DMS153 (cell line): ENCODE measurements at places on chromosomes 13 and 19.
A peak's percentile ranks its signal among the peaks of the same experiment; 100 is the strongest.

DNA sequence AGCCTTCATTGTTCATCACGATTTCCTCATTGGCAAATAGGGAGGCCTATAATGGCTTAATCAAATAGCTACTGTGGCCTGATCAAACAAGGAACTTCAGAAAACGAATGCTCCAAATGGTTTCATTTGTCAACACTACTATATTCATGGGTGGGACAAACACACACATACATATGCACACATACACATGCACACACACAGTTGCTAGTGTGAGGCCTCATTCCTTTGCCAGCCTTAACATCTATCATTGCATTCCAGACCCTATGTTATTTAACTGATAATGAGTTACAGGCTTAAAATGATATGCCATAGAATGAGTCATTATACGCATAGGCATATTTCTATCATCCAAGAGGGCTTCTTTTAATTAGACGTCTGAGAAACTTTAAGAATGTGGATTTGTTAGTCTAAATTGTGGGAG, 140.2 kb downstream of the KLF5 start:
- DNase-seq, result peak; percentile 75

- DNase-seq, result no peak
These were observed 21.7 kb downstream of the KCTD15 start for GRCh38 chr19:33818411-33818810.

DNA sequence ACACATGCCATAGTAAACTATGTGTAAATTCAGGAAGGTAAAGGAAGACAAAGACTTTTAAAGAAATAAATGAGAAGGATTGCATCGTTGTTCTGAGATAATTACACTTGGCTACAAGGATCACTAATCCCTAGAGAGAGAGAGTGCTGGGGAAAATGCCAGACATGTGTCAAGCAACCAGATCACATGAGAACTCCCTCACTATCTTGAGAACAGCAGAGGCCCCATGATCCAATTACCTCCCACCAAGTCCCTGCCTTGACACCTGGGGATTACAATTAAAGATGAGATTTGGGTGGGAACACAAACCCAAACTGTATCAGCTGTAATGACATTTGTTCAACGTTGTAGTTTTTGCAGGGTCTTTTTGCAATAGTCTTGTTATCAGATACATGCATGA, 1600.9 kb upstream of the MIR17HG start:
- DNase-seq, result no peak

- no peak for DNase-seq
These were observed 3.9 kb downstream of the RANBP3 start for GRCh38 chr19:5973867-5974635.

DNA sequence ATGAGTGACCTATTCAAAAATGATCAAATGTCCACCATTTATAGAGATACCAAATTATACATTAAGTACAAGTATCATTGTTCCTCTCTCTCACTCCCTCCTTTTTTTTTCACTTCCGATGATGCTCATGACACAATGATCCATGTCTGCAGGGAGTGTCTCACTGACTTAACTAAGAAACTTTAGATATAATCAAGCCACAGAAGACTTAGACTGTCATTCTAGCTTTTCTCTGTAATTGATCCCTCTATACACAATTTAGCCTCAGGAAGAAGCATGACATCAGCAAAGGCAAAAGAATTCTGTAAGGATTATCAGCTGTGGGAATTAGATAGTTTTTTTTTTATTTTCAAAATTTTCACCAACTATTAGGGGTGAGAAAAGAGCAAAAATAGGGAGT, 734.9 kb upstream of the PCDH9 start:
- no peak for DNase-seq

DNA sequence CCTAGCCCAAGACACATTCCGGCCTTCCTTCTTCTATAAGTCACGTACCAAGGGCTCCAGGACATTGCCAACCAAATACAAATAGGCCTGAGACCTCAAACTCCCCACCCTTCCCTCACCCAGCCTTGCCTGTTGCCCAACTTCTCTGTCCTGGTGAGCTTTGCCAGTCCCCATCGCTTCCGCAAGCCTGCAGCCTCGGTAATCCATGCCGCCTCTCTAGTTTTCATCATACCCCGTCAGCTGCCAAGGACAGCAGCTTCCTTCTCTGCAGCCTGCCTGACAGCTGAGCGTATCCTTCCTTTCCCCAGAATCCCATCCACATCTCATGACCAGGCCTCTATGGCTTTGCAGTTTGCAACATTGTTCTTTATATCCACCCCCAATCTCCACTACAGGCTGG, 36.6 kb upstream of the POMP start:
- DNase-seq, result no peak

DNA sequence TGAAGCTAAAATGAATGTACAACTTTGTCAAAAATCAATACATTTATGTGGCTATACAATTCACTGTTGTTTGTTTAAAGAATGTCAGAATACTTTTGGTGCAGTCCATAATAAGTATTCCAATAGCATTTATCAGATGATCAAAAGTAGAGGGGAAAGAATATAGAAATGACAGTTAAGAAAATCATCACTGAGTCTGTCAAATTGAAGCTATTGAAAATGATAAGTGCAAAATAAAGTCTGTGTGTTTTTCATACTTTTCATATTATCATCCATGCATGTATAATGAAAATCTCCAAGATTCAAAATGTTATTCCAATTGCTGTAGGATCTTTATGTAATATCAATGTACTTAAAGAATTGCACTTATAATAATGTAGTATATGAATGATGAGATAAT, 93.3 kb upstream of the ATXN8OS start:
- no peak for DNase-seq

DNA sequence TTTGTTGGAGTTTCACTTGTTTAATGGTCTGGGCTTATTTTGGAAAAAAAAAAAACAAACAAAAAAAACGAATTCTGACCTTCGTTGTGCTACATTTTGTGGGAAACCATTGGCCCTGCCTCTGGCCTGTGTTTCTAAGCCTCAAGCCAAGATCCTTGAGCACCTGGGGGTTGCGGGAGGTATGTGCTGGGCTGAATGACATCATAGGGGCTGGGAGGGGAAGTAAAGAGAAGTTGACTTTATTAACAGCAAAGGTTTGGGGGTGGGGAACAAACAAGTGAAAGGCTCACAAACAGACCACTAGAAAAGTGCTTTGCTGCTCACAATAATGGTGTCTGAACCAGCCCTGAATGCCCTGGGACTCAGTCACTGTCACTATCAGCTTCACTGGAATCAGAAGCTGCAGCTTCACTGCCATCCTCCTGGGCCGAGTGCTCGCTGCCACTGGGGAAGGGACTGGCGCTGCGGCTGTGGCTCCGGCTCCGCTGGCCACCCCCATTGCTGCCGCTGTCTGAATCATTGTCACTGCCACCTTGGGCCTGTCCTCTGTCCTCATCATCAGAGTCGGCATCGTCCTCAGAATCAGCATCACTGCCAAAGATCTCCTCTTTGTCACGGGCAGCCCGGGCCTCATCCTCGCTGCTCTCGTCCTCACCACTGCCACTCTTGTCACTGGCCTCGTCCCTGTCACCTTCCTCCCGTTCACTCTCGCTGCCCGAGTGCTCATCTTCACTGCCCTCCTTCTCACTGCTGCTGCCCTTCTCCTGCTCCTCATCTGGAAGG, 5.1 kb downstream of the PAF1 start:
- no peak for DNase-seq

DNA sequence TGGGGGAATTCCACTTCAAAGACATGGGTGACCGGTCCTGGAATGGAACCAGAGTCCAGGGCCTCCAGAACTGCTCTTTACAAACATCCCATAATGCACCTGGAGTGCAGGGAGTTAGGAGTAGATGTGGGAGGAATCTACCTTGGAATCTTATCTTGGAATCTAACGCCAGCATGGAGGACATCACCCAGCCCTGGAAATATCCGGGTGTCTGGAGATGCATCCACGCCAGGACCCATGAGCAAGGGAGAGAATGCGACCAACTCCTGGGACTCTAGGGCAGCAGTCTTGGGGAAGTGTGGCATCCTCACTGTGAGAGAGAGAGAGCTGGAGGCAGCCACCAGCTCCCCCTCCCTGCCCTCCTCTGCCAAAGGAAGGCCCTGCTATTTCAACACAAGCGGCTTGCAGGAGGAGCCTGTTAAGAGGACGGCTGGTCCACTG, 211.8 kb downstream of the UQCRFS1 start:
- DNase-seq, result no peak

DNA sequence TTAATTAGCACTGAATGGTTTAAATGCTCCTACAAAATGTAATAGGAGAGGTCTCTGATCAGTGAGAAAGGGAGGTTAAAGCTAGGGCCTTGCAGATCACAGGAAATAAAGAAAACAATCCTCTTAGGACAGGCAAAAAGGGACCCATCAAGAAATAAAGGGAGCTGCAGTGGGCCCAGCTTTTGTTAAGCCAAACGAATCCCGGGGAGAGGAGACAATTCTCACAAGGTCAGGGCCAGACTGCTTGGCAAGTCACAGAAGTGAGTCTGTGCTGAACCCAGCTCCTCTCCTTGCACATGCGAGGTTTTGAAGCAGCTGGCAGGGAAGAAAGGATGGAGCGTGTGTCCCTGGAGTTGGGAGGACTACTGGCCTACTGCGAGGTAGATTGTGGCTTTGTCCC, 285.8 kb downstream of the COG6 start:
- DNase-seq, result no peak

DNA sequence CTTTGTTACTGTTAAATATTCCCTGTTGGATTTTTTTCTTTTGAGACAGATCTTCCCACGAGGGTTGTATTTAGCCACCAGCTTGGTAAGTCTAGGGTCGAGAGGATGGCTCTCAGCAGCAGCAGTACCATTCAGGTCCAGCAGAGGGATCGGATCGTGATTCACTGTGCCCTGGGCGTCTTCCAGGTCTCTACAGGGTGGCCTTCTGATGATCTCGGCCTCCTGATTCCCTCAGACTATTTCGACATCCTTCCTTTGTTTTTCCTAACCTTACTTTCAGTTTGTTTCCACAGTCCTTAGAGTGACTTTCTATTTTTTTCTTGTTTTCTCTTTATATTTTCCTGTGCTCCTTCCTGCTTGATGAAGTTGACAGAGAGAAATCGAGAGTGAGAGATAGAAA, 1436.9 kb downstream of the UQCRFS1 start:
- DNase-seq, result no peak

DNA sequence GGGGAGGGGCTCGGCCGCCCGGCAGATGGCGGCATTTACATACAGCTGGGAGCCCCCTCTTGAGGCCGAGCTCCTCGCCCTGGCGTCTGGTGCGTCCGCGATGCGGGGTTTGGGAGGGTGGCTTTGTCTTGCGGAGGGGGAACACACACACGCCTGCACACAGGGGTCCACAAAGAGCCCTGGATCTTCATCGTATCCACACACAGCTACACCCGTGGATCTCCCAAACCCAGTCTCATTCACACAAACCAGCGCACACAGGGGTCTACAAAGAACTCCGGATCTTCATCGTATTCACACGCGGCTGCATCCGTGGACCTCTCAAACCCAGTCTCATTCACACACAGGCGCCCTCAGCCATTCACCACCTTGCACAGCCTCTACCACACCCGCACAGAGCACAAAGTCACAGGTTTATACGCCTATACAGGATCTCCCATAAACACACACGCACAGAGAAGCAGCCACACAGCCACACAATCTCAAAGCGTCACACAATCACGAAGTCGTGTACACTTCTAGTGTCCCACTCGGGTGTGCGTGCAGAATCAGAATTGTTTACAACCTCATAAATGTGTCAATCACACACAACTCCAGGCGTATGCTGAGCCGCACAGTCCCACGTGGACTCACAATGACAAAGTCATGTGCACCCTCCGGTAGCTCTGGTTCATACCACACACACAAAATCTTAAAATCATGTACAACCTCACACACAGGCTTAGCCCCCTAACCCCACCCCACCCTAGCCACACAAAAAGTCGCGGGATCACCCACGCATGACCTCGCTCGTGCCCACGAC, 550 bp upstream of the DLL3 start:
- peak; percentile 87 for DNase-seq

DNA sequence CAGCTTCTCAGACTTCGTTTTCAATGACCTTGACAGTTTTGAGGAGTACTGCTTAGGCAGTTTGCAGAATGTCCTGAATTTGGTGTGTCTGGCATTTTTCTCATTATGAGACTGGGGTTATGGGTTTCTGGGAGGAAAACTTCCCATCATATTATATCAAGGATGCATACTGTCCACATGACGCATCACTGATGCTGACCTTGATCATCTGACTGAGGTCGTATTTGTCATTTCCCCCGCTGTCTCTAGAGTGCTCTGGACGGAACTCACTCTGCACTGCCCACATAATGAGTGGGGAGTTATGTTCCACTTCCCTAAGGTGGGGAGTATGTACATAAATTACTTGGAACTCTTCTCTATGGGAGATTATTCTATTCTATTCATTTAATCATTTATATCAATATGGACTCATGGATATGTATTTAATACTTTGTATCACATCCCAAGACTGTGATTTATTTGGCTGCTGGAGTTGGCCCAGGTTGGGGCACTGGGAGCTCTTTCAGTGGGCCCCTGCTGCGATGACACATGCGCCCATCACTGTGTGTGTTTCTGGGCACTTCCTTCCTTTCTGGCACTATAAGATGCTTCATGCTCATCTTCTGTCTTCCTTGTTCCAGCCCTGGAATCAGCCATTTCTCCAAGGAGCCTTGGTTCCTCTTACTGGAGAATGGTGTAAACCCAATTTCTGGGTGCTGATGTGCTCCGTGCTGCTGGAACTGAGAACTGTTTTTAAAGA, 138.6 kb downstream of the MIPEP start:
- DNase-seq, result no peak

DNA sequence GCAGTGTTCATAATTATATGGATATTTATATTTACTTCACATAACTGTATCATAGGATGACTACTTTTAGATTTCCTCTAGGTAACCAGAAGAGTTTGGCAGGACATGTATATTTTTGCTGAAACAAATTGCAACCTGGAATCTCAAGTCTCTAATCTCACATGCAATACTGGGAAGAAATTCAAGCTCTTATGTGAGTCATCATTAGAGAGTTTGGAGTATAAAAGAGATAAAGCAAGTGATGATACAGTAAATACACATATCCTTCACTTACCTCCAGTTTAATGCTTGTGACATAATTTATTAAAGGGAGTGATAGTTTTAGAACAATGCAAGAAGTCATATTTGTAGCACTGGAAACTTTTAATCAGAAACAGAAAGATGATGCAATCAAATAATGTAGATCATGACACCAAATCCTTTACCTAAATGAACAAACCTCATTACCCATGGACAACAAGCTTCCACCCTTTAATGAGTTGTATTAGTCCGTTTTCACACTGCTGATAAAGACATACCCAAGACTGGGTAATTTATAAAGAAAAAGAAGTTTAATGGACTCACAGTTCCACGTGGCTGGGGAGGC, 15.8 kb upstream of the OR7A17 start:
- DNase-seq, result no peak

- peak; percentile 33 for DNase-seq
These were observed 79.9 kb upstream of the GSX1 start for GRCh38 chr13:27712421-27712820.

DNA sequence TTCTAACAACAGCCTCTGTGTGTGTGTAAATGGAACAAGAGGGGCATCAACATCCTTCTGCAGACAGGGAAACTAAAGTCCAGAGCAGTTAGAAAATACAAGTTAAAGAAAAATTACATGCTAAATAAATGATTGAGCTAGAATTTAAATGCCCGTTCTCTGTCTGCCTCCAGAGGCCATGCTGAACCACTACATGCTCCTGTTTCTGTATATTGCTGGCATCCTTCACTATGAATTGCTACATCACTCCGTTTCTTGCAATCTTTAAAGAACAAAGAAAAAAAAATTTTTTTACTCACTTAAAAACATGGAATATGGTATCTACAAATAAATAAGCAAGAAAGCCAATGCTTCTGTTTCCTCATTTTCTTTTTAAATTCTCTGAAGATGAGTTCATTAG, 47.9 kb downstream of the DCT start:
- DNase-seq, result no peak

- DNase-seq, result no peak
These were observed 86.1 kb downstream of the DHRS12 start for GRCh38 chr13:51717786-51718398.

- no peak for DNase-seq
These were observed 21.3 kb upstream of the MTRF1 start for GRCh38 chr13:41284512-41285288.
